ENCODE measurements at places on chromosomes 4 and X.

- no peak overlapping the region for H3K4me3 ChIP-seq
- H3K27ac ChIP-seq = no peak overlapping the region
- DNase-seq = no peak
- no peaks in the 10 kb centered on the region for H3K27me3 ChIP-seq
- H3K4me1 ChIP-seq = no peaks in the 10 kb centered on the region
Measured at GRCh38 chr4:73883306-73883705, 14.1 kb downstream of the CXCL1 start.

GRCh38 chrX:7927259-7928167, at the start of gene PNPLA4:
PNPLA4 (minus strand) TSS chrX:7927413; CDS start chrX:7926119, 1,294 bp downstream.
- peak within 1 kb of the TSS; percentile 78 for H3K27ac ChIP-seq
- H3K36me3 ChIP-seq = no peaks in the 10 kb centered on the region
- peaks cover 18% of the 10 kb centered on the region for H3K4me1 ChIP-seq
- peak within 1 kb of the TSS; percentile 73 for H3K4me3 ChIP-seq

DNA sequence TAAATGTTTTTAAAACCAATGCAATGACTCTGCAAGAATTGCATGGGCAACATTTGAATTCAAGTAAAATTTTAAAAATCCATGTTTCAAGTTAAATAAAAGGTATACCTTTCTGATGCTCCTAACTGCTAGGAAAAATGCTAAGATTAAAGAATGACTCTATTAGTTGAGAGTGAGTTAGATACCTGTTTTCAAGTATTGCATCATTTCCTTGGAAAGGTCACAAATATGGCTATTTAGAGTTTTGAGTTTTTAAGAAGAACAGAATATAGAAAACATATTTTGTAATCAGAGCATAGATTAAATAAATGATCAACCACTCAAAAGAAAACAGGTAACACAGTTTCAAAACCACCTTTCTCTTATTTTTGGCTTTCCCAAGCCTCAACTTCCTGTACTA, 18.3 kb upstream of the NPY2R start:
- H3K4me3 ChIP-seq = no peak overlapping the region
- no peaks in the 10 kb centered on the region for H3K4me1 ChIP-seq
- H3K36me3 ChIP-seq = no peaks in the 10 kb centered on the region

DNA sequence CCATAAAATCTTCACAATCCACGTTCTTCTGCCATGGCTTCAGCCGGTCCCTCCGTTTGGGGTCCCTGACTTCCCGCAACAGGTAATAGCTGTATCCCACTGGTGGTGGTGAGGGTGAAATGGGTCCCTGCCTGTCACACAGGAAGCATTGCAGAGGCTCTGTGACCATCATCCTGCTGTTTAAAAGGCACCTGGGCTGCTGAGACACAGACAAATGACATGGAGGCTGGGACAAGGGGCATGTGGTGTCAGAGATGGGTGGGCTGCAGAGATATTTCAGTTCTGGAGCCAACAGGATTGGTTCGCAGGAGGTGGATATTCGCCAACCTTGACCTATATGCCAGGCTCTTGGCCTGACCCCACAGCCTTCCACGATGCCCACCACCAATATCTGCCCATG, 82.1 kb downstream of the JAKMIP1 start:
- H3K4me1 ChIP-seq = no peaks in the 10 kb centered on the region
- DNase-seq = no peak
- no peaks in the 10 kb centered on the region for H3K36me3 ChIP-seq
- no peaks in the 10 kb centered on the region for H3K27me3 ChIP-seq
- no peak overlapping the region for H3K4me3 ChIP-seq

GRCh38 chrX:68060506-68061205, 372.6 kb downstream of the OPHN1 start:
- no peak for DNase-seq
- H3K27me3 ChIP-seq = no peaks in the 10 kb centered on the region
- no peaks in the 10 kb centered on the region for H3K4me1 ChIP-seq
- no peak overlapping the region for H3K4me3 ChIP-seq
- no peak overlapping the region for H3K27ac ChIP-seq
- no peaks in the 10 kb centered on the region for H3K36me3 ChIP-seq

All from CD4-positive, alpha-beta memory T cell (primary cell).